Placental pericyte (primary cell): ENCODE measurements at places on chromosomes 7 and 10. TPM values are rescaled to one million over a fixed set of nuclear protein-coding genes. Genes with fewer than 3 reads are reported as not detected.

Gene GTF2IRD2
- total RNA-seq: 4.3 and 7.2 TPM in 2 replicates

Gene FAM131B
- 0.44 and 1.1 TPM in 2 replicates for total RNA-seq

Gene SNCG
- 3.3 and 3.9 TPM in 2 replicates for total RNA-seq

Gene FAM25A
- not detected in 2 replicates for total RNA-seq

Gene LRRC18
- not detected in 2 replicates for total RNA-seq

Gene TAF5
- total RNA-seq: 2.6 and 7.7 TPM in 2 replicates

Gene IGFBP1
- 0.14 and 0.22 TPM in 2 replicates for total RNA-seq

Gene TEX36
- not detected in 2 replicates for total RNA-seq

Gene LBX1
- not detected in 2 replicates for total RNA-seq

Gene TMEM178B
- under 0.01 TPM in 1 of 2 replicates, not detected in the other for total RNA-seq

Gene HOXA1
- 0.14 TPM in 1 of 2 replicates, not detected in the other for total RNA-seq

Gene SOSTDC1
- not detected in 2 replicates for total RNA-seq

Gene C7orf33
- not detected in 2 replicates for total RNA-seq

Gene PRSS2
- not detected in 2 replicates for total RNA-seq

Gene ZNF503
- 8.3 and 15.9 TPM in 2 replicates for total RNA-seq

Gene KMT2C
- 28.7 and 37.5 TPM in 2 replicates for total RNA-seq

Gene FGFR2
- total RNA-seq: 2.6 TPM in 1 of 2 replicates, not detected in the other

Gene EBLN1
- total RNA-seq: not detected in 2 replicates

Gene NKX1-2
- total RNA-seq: not detected in 2 replicates

Gene RADIL
- 0.86 and 1.8 TPM in 2 replicates for total RNA-seq

Gene ABCC2
- total RNA-seq: 0.22 and 1.0 TPM in 2 replicates

Gene PRPS1L1
- not detected in 2 replicates for total RNA-seq

Gene CUX1
- total RNA-seq: 44.7 and 109 TPM in 2 replicates

Gene TASOR2
- total RNA-seq: 91.9 and 103 TPM in 2 replicates

Gene UCN3
- not detected in 2 replicates for total RNA-seq

Gene ZNF518A
- 10.3 and 16.2 TPM in 2 replicates for total RNA-seq

Gene VWA2
- 0.43 and 1.5 TPM in 2 replicates for total RNA-seq

Gene AOC1
- not detected in 2 replicates for total RNA-seq

Gene ZC3HAV1L
- 22.1 and 22.9 TPM in 2 replicates for total RNA-seq

Gene RPS24
- 715 and 2,479 TPM in 2 replicates for total RNA-seq

Gene RHOBTB1
- total RNA-seq: 14.9 and 31.1 TPM in 2 replicates

Gene SYT15
- 0.22 and 0.43 TPM in 2 replicates for total RNA-seq

Gene NEURL1
- total RNA-seq: 0.43 and 1.5 TPM in 2 replicates

Gene CLDN3
- total RNA-seq: not detected in 2 replicates

Gene AUTS2
- total RNA-seq: 0.66 and 1.4 TPM in 2 replicates

Gene IGF2BP3
- total RNA-seq: 88.4 and 180 TPM in 2 replicates
